Right ventricle myocardium inferior (tissue), 1 donor: ENCODE measurements at places on chromosomes 7 and 10.

- DNase-seq: peak; percentile 66
Measured at GRCh38 chr7:100372694-100373093, 593 bp upstream of the PILRA start.

DNA sequence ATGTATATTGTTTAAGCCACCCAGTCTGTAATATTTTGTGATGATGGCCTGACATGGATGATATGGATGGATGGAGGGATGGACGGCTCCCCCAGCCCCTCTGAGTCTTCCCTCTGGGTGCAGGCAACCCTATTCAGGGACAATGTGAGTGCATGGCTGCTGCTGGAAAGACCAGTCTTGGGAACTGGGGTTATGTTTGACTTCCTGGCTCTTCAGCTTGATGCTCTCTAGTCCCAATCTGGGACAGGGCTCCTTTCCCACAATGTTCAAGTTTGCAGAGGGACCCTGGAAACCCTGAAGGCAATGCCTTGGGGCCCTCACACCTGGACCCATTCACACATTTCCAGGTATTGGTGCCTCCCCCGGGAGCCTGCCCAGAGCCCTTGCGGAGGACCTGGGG lies 52.3 kb upstream of the RET start:
- no peak for DNase-seq

DNA sequence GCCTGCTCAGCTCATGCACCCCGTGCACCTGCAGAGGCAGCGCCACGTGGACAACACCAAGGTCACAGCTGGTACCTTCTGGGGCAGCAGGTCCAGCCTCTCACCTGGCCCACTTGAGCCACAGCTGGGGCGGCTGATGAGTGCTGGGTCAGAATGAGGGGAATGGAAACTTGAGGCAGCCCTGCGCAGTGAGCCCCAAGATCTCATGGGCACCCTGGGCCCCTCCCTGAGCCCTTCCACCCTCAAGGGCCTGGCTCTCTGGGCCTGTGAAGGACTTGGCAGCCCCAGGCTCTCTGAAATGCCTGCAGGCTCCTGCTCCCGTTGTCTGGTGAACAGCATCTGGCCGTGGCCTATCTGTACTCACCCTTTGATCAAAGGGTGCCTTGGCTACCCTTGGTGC lies 112.7 kb downstream of the TCERG1L start:
- no peak for DNase-seq

DNA sequence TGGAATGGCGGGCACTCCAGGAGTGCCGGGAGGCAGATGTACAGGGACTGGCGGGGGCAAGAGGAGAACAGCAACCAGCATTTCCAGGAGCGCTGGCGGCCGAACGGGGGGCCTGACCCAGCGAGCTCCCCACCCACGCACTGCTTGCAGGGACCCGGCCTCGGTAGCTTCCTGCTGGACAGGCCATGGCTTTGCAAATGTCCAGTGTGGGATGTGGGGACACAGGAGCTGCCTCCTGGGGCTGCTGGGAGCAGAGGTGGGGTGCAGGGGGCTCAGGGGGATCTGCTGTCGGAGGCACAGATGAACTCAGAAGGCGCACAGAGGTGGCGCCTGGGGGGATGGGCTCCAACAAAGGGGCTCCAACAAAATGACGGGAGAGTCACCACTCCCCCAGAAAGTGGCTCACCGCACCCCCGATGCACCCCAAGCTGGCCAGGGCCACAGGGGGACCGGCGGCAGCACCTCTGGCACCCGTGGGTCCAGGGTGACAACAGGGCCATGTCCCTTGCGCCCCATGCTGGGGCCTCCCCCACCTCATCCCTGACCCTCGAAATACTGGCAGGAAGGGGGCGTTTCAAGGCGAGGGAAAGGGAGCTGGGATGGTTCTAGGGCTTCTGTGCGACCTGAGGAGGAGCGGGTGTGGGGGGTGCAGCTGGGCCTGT lies 41.1 kb downstream of the AP5Z1 start:
- DNase-seq: no peak

- no peak for DNase-seq
Measured at GRCh38 chr7:20539201-20539600, 76.3 kb upstream of the ABCB5 start.

DNA sequence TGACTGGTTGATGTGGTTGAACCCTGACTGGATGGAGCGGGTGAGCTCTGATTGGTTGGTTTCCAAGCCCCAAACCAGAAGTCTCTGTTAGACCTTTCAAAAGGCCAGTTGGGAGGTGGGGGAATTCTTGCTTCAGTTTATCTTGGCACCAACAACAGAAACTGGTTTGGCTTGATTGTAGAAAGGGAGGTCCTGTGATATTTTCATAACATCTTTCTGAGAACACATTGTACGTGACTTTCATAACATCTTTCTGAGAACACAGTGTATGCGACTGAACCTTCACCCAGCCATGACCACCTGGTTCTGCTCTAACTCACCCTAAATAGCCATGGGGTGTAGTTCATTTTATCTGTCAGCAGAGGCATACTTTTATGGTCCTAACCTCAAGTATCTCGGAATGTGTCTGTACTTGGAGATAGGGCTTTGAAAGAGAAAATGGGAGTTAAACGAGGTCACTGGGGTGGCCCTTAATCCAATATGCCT lies 88.3 kb downstream of the GALNT17 start:
- no peak for DNase-seq

DNA sequence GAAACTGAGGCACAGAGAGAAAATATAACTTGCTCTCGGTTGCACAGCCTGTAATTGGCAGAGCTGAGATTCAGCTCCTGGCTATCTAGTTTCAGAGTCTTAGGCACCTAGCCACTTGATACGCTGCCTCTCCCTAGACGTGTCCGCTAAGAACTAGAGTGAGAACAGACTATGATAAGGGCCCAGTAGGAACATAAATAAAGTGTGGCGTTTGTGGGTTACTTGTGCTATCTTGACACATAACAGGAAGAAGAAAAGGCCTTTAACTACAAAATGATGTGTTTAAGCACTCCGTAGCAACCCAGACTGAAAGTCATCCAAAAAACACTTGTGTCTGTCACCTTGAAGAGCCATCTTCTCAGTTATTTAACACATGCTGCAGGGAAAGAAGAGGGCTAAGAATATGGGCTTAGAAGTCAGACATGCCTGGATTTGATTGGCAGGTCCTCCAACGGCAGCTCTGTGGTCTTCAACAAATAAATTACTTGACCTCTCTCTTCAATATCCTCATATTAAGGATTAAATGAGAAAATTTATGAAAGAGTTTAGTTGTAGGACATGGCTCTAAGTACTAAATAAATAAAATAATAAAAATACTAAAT lies 96.2 kb downstream of the SGMS1 start:
- DNase-seq: no peak

DNA sequence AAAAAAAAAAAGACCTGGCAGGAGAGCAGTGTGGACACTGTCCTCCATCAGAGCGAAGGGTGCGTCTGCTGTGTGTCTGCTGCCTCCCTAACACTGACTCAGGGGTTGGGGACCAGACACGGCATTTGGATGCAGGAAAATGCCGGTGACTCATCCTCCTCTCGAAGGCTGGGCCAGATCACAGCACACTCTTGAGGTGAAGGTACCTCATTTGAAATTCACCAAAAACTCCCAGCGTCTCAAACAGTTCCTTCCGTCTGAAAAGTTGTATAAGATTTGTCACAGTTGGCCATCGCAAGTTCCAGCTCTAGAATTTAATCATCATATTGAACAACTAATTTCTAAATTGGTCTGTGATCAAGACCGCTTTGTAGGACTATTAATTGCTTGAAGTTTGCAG lies 118.1 kb upstream of the LYZL2 start:
- DNase-seq: no peak

GRCh38 chr10:51137756-51138529 lies 63.7 kb downstream of the PRKG1 start:
- DNase-seq: no peak

DNA sequence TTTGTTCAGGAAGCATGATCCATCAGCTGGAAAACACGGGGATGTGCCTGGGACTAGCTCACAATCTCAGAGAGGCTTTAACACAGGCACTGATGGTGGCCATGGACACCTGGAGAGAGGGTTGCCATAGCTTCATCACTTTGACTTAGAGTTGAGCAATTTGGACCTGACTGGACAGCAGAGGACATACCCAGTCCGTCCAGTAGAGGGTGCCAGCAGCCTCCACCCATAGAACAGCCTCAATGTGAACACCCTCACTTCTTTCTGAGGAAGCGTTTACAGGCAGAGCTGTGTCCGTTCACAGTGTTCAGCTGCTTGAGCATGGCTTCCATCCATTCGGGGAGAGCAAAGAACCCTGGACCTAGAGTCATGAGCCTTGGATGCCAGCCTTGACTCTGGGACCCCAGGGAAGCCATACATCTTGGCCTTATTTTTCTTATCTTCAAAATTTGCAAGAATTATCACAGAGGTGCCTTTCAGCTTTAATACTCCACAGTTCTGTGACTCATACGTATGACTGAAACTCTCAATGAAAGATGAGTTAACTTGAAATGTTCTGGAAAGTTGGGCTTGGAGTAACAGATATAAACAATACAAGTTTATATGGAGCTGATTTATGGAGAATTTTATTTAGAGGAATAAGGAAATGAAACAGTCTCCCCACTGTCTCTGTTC lies 302.9 kb upstream of the PODXL start:
- no peak for DNase-seq
